Activated CD8-positive, alpha-beta memory T cell treated with anti-CD3 and anti-CD28 coated beads for 1 hour (primary cell): ENCODE measurements at places on chromosomes 12 and 14.

DNA sequence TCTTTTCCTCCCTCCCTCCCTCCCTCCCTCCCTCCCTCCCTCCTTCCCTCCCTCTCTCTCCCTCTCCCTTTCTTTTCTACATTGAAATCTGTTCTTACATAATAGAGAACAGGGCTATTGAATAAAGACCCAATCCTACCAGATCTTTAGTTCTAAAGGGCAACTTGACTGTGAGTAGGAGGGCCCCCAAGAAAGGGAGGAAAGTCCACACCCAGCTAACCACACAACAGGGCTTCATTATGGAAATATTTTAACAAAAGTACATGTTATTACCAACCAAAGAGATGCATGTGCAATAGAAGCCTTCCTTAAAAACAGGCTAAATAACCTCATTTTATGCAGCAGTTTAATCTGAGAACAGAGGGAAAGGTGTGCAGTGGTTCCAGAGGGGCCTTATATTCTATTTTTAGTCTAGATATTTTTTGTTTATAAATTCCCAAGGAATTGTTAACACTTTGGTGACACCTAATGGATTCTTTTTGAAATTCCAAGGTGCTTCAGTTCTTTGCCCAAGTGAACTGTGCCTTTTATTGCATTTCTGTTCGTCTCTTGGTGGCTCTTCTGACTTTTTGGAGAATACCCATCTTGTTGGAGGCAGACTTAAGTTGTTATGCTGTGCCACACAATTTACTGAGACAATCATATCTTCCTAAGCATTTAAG lies 63.0 kb downstream of the GNS start:
- DNase-seq = no peak

DNA sequence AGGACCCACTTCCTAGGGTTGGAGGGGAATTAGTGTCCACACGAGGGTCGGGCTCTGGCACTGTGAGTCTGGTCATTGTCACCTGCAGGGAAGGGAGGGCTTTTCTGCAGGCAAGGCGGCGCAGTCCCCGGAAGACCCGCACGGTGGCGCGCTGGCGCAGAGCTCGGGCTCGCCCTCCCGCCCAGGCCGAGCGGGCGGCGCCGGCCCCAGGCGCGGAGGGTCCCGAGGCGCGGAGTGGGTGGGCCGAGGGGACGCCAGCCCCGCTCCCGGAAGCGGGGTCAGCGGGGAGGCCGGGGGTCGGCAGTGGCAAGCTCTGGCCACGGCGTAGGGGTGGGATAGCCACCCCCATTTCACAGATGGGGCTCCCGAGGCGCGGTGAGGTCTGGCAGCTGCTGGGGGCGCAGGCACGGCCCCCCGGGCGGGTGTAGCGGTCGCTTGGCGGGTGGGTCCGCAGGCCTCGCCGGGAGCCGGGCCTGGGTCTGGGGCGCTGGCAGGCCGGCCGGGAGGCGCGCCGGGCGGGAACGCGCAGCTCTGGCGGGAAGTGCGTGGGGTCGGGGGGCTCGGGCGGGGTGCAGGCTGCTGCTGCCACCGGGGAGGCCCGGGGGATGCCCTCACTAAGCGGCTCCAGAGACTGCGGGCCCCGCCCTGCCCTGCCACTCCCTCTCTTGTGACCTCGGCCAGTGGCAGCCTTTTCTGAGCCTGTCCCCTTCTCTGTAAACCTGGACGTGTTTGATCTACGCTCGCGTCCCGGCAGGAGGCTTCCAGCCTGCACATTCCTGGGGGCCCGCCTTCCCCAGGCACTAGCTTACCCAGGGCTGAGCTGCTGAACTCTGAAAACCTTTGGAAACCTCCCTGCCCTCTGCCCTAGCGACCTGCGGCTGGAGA lies 46.1 kb downstream of the CYP46A1 start:
- DNase-seq = peak; percentile 19

GRCh38 chr14:49892301-49892635 lies 614 bp upstream of the ARF6 start:
- DNase-seq = no peak

DNA sequence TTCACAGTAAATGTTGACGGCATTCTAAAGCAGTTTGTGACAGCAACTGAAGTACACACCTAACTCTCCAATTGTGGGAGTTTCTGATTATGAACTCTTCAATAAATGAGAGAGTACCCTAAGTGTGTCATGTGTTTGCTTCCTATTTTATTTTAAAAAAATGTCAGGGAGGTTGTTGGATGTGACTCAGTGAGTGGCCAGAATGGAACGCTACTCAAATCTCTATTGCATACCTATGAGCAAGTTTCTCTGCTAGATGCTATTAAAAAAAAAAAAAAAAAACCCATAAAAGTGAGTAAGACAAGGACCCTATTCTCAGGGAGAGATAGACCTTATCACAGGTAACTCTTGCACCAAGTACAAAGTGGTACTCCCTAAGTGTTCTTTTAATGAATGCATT lies 256.6 kb downstream of the BTG1 start:
- no peak for DNase-seq

GRCh38 chr14:105006831-105007592 lies 13.9 kb downstream of the CDCA4 start:
- no peak for DNase-seq

GRCh38 chr12:113702836-113703235 lies 231.2 kb upstream of the LHX5 start:
- DNase-seq = no peak

GRCh38 chr12:16323010-16323409 lies 24.4 kb upstream of the MGST1 start:
- no peak for DNase-seq

DNA sequence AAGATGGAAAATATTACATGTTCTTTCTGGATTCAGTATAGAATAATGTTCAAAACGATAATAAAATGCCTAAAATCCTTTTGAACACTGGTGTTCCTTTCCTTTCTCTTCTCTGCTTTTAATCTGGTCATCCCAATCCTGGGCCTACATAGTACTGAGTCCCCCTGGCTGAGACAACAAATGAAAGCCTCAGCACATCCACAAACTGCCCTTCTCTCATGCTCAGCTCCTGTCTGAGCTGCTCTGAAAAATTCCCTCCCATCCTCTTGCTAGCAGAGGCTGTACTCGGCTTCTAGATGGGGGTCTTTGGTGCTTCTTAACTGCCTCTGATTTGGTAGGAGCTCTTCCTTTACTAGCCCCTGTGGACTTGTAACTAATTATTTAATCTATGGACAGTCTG lies 232.3 kb downstream of the MED13L start:
- DNase-seq = no peak

DNA sequence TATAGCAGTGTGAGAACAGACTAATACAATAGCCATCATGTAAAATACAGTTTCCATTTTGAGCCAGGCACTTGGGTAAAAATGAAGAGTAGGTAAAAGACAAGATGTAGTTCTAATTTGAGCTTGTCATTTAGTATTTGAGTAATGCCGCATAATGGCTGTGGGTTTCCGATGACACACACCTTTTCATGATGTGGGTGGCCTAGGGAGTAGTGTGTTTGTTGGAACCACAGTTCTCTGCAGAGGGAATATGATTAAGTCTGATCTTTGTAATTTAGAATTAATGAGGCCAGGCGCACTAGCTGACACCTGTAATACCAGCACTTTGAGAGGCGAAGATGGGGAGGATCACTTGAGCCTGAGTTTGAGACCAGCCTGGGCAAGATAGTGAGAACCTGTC lies 61.8 kb downstream of the RCOR1 start:
- no peak for DNase-seq

- DNase-seq = no peak
These were observed 17.5 kb upstream of the KRT80 start for GRCh38 chr12:52209321-52209720.

- no peak for DNase-seq
These were observed 17.7 kb downstream of the CLEC2D start for GRCh38 chr12:9687228-9687627.

DNA sequence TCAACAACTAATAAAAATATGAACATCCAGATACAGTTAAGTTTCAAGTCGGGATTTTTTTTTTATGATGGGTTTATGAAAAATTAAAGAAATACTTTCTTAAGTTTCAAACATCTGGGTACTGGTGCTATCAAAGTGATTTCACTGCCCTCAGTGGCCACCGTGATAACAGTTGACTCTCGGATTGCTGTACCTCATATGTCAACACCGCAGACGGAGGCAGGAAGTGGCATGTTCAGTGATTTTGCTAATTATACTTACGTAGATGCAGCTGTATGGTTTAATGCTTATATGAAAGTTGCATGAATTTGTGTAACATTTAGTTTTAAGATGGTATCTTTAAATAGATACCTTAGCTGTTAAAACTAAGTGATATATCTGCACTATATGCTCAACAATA lies 20.8 kb upstream of the FBLN5 start:
- DNase-seq = no peak

DNA sequence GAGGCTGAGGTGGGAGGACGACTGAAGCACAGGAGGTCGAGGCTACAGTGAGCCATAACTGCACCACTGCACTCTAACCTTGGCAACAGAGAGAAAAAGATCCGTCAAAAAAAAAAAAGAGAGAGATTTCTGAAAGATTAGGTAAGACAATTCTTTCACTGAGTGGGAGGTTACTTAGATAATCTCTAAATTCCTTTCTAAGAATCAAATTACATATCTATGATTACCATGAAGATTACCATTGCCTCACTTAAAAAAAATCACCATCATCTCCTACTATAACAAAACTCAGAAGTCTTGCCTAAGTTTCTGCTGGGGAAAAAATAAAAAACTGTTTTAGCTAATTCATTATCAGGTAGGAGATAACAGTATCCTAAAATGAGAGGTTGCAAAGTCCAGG lies 366.7 kb downstream of the DUSP6 start:
- DNase-seq = no peak

DNA sequence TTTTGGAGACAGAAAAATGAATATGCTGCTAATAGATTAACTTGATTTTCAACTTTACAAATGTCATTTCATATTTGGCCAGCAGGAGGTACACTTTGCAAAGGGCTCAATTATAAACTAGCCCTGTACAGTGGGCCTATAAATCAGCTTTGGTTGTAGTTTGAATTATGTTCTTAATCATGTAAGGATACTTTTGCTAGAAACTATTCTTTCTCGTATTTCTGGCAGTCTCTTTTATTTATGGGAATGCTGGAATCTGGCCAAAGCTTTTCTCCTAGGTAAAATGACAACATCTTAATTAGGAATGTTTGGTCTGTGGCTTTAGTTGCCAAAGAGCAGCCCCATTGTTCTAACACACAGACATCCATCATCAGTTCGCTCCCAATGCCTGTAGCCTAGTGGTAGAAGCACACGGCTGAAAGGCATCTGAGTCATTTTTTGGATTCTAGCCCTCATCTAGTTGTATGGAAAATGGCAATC lies 1322.3 kb upstream of the SEL1L start:
- no peak for DNase-seq

DNA sequence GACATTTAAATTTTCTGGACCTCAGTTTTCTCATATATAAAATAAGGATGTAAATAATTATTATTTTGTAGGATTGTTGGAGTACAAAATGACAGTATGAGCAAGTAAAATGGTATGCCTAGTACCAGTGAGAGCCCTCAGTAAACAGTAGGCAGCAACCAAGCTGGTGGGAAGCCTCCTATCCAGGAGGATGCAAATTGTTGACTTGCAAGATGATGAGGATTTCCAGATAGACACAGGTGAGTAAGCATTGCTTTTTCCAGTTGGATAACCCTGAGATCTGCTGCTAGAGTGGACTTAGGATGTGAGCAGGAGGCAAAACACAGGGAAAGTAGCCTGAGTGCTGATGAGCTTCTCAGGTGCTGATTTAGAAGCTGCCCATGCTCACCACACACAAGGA lies 28.2 kb upstream of the AMIGO2 start:
- DNase-seq = no peak
